ENCODE measurements at places on chromosomes 2 and 18.

DNA sequence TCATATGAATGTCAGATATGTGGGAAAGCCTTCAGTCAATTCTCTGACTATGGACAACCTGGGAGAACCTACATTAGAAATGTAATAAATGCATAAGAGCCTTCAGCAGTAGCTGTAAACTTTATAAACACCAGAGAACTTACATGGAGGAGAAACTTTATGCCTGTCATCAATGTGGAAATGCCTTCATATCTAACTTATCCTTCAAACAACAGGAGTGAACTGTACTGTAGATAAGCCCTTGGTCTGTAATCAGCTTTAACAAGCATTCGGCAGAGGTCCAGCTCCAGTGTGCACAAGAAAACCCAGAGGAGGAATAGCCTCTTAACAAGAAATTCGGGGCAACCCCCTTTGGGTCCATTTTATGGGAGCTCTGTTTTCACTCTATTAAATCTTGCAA is 14.8 kb upstream of the UXS1 start:
- DNase-seq: peak; percentile 85

GRCh38 chr2:108409768-108410167 is 32.0 kb downstream of the SULT1C4 start:
- DNase-seq: no peak

- DNase-seq: no peak
Measured at GRCh38 chr2:181581534-181581933, 75.4 kb downstream of the CERKL start.

DNA sequence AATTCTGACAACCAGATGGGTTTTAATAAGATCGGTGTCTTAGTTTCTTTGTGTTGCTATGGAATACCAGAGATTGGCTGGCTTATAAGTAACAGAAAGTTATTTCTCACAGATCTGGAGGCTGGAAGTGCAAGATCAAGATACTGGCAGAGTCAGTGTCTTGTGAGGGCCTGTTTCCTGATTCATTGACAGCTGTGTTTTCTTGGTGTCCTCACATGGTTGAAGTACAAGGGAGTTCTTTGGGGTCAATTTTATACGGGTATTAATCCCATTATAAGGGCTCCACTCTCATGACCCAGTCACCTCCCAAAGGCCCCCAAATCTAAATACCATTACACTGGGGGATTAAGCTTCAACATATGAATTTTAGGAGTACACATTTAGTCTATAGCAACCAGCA is 421.1 kb downstream of the LRP1B start:
- no peak for DNase-seq

GRCh38 chr2:97699765-97700444 is 13.5 kb upstream of the ZAP70 start:
- DNase-seq: peak; percentile 81
